ENCODE measurements at places on chromosomes 16 and 17.

DNA sequence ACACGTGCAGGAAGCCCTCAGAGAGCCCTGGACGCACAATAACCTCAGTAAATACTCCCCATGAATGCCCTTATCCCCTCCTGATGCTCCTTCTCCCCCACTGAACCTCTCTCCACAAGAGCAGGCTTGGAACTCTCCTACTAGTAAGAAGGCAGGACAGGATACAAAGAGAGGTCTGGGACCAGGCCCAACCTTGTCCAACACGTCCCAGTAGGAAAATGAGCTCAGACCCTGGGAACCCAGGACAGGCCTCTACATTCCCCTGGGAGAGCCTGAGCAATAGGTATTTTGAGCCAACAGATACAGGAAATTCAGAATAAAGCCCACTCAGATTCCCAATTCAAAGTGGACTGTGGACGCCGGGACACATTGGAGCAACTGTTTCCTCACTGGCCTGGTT, 19.2 kb downstream of the ZNF423 start:
- DNase-seq, result no peak

DNA sequence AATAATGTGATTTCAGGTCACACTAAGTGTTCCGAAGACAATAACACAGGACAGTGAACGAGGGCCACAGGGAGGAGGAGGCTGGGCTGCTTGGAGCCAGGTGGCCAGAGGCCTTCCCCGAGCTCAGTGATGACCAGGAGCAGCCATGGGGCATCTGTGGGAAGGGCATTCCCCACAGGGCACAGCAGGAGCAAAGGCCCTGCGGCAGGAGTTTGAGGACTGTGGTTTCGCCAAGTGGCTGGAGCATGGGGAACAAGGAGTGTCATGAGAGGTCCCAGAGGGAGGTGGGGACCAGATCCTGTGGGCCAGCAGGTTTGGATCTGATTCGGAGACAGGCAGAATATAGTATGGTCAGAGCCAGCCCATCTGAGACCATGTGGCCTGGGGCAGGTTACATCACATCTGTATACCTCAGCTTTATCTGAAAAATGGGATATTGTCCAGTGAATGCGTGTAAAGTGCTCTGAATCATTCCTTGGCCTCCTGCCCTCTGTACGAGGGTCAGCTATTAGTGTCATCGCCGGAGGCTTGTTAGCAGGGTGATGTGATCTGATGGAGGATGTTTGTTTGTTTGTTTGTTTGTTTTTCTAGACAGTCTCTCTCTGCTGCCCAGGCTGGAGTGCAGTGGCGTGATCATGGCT, 176.8 kb downstream of the KATNIP start:
- no peak for DNase-seq

- no peak for DNase-seq
These were observed 922 bp upstream of the MRPL58 start for GRCh38 chr17:75011401-75012095.

GRCh38 chr17:14664511-14664910, 363.6 kb downstream of the HS3ST3B1 start:
- no peak for DNase-seq

DNA sequence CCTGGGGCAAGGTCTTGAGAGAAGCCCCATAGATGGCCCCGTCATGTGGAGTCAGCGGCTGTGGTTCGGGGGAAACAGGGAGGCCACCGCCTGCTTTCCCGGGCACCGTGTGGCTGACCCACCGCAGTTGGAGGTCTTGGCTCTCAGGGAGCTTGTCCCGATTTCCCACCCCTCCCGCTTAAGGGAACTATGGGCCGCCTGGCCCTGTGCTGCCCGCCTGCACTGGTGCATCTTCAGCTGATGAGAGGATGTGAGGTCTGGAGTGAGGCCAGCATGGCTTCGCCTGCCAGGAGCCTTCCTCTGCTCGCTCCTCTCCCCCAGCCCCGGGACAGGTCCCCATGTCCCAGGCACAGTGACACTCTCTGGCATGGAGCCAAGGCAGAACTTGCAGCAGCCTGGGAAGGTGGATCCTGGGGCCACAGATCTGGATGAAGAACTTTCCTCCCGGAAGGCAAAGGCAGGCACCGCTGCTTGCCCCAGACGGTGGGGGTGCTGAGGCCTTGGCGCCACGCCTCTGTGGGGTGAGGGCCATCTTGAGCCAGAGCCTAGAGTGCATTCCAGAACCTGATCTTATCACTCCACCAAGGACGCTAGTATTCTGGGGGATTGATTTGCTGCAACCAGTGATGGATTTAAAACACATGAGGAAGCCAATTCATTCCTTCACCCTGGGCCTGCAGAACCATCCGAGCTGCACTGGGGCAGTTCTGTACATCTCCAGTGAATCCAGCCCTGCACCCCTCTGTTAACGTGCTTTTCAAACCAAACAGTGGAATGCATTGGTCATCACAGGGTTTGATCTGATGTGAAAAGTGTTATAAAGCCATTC, 178.6 kb upstream of the TNRC6C start:
- no peak for DNase-seq

DNA sequence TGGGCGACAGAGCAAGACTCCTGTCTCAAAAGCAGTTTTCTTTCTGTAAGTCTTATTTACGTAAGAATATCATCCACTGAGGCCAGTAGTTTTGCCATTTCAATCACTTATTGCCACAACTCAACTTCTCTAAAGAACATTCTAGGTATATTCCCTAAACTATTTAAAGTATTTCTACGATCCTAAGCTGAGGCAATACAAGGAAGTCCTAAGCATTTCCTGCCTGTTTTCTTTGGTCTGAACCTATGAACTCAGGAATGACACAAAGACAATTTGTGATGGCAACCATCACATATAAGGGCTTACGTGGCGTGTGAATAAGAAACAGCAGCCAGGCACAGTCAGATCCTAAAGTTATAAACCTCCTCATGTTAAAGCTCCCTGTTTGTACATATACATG, 14.2 kb downstream of the USP36 start:
- no peak for DNase-seq

GRCh38 chr17:9108146-9108545, 86.8 kb downstream of the NTN1 start:
- peak; percentile 75 for DNase-seq

DNA sequence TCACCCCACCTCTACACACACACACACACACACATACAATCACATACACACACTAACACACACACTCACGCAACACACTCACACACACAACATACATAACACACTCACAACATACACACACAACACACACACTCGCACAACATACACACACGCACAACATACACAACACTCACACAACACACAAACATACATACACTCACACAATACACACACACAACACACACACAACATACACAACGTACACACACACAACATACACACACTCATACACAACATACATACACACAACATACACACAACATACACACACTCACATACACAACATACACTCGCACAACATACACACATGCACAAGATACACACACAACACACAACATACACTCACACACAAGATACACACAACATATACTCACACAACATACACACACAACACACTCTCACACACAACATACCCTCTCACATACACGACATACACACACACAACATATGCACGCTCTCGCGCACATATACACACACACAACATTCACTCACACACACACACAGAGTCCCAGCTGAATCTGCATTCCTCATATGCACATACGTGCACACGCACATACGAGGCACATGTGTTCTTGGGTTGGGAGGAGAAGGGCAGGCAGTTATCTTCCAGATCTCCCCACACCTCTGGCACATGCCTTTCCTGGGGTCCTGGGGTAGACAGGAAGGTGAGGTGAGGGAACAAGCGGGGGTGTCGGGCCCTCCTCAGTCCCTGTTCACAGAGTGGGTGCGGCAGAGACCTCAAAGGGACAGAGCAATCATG, 1.1 kb downstream of the ASGR2 start:
- DNase-seq, result no peak

DNA sequence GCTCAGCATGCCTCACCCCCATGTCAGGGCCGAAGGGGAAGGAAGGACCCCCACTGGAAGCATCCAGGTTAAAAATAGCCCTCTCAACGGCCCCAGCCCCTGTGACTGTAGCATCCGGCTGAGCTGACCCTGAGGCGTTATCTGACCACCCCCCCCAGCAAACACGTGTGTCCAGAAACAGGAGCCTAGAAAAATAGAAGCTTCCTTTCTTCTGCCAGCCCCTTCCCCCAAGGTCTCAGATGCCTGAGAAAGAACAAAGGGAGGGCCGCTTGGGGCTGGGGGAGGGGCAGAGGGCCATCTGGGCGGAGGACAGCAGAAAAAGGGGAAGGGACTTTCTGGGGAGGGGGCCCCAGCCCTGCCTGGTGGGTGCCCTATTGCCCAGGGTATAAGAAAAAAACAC, 55.8 kb downstream of the ACTG1 start:
- no peak for DNase-seq

Data from Kasumi-1 (cell line).